ENCODE measurements at places on chromosomes 2 and 18.

- DNase-seq: no peak
- H3K36me3 ChIP-seq: no peaks in the 10 kb centered on the region
- H3K27ac ChIP-seq: peak overlapping the region; percentile 98
- H3K4me3 ChIP-seq: peak overlapping the region; percentile 84
- peaks cover 5% of the 10 kb centered on the region for H3K4me1 ChIP-seq
- H3K27me3 ChIP-seq: no peaks in the 10 kb centered on the region
These were observed 1.3 kb downstream of the PTPN2 start for GRCh38 chr18:12882453-12883371.

DNA sequence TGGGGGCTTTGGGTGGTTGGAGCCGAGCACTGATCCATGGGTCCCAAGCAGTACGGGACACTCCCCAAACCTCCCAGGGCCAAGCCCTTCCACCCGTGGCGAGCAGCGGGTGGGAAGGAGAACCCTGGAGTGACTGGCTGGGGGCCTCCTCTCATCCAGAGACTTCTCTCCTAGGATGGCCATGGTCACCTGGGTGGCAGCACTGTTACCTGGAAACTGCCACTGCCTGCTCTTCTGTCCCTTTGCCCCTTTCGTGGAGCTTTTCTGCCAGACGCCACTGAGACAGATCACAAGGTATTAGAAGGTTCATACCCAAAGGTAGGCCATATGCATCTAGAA is 26.9 kb downstream of the CENPO start:
- H3K36me3 ChIP-seq: peaks cover 5% of the 10 kb centered on the region
- no peak overlapping the region for H3K4me3 ChIP-seq
- DNase-seq: no peak
- no peaks in the 10 kb centered on the region for H3K27me3 ChIP-seq
- no peaks in the 10 kb centered on the region for H3K4me1 ChIP-seq

DNA sequence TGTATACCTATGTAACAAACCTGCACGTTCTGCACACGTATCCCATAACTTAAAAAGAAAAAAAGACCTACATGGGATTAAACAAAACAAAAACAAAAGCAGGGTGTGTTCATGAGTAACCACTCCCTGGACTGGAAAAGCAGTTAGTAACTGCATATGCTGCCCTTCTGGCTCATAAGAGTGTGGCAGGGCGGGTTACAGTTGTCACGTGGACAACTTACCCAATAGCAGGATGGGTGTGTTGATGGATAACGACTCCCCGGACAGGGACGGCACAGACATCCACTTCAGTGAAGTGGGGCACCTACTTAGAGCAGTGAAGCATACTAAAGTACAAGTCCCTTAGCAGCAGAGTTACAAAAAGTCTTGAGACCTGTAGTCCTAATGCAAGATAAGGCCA is 136.7 kb downstream of the CCBE1 start:
- no peaks in the 10 kb centered on the region for H3K36me3 ChIP-seq
- DNase-seq: no peak
- H3K4me3 ChIP-seq: no peak overlapping the region
- H3K27ac ChIP-seq: no peak overlapping the region
- H3K4me1 ChIP-seq: no peaks in the 10 kb centered on the region

- H3K27ac ChIP-seq: no peak overlapping the region
- H3K36me3 ChIP-seq: no peaks in the 10 kb centered on the region
- H3K4me3 ChIP-seq: no peak overlapping the region
- H3K27me3 ChIP-seq: no peaks in the 10 kb centered on the region
- no peak for DNase-seq
- H3K4me1 ChIP-seq: no peaks in the 10 kb centered on the region
These were observed 46.6 kb downstream of the SMAD2 start for GRCh38 chr18:47883771-47884413.

GRCh38 chr2:95346738-95347671 is 49.9 kb downstream of the KCNIP3 start:
- H3K36me3 ChIP-seq: no peaks in the 10 kb centered on the region
- peaks cover 4% of the 10 kb centered on the region for H3K4me1 ChIP-seq
- peak overlapping the region; percentile 77 for H3K4me3 ChIP-seq
- no peak overlapping the region for H3K27ac ChIP-seq

DNA sequence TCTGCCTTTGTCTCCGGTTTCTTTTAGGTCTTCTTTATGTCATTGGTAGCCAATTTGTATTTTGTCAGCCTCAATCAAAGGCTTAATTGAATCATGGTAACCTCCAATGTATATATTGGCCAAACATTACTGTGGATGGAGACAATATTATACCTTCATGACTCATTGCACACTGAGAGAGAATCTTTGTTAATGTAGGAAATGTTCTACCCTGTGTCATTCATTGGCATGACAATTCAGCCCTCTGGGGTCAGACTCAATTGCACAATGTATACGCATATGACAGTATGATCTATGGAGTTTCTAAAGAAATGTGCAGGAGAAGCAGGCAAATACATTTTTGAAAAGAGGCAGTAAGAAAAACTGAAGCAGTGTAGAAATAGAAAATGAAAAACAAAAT is 162.6 kb downstream of the PDE11A start:
- no peaks in the 10 kb centered on the region for H3K27me3 ChIP-seq
- no peak for DNase-seq
- H3K27ac ChIP-seq: no peak overlapping the region
- no peaks in the 10 kb centered on the region for H3K4me1 ChIP-seq
- H3K36me3 ChIP-seq: no peaks in the 10 kb centered on the region

DNA sequence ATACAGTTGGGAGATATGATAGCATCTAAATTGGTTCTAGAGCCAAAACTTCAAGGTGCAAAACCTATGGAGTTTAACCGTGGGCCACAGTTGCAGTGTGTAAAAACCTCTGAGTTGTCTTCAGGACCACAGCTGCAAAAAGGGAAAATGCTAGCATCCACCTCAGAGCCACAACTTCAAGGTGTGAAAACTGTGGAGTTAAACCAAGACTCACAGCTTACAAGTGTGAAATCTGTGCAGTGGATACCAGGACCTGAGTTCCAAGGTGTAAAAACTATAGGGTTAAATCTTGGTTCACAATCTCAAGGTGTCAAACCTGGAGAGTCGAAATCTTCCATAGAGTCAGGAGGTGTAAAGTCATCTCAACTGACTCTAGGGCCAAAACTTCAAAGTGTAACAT is 10.4 kb upstream of the ZNF512 start:
- H3K27ac ChIP-seq: no peak overlapping the region
- H3K27me3 ChIP-seq: no peaks in the 10 kb centered on the region
- no peak for DNase-seq
- H3K4me3 ChIP-seq: no peak overlapping the region
- H3K4me1 ChIP-seq: no peaks in the 10 kb centered on the region
- no peaks in the 10 kb centered on the region for H3K36me3 ChIP-seq

GRCh38 chr2:37885329-37885993 is 39.6 kb upstream of the RMDN2 start:
- no peak for DNase-seq
- no peaks in the 10 kb centered on the region for H3K27me3 ChIP-seq
- H3K4me1 ChIP-seq: no peaks in the 10 kb centered on the region
- H3K27ac ChIP-seq: no peak overlapping the region
- no peaks in the 10 kb centered on the region for H3K36me3 ChIP-seq

DNA sequence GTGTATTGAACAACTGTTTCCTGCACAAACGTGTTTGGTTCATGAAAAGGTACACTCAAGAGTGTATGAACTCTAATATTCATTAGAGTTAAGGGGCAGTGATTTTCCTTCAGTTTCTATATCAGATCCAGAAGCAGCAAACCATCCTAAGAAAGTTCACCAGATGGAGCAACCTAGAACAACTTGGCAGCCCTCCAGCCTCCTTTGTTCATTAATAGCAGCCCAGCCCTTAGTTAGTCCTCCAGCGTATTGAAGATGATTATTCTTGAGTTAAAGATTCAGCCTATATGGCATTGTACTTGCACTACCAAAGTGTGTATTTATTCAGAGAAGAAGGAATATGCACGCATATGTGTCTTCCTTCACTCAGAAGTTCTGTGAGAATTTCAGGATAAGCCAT is 365.5 kb downstream of the SETBP1 start:
- H3K36me3 ChIP-seq: no peaks in the 10 kb centered on the region
- H3K27me3 ChIP-seq: no peaks in the 10 kb centered on the region
- H3K4me3 ChIP-seq: no peak overlapping the region
- H3K4me1 ChIP-seq: peaks cover 13% of the 10 kb centered on the region

DNA sequence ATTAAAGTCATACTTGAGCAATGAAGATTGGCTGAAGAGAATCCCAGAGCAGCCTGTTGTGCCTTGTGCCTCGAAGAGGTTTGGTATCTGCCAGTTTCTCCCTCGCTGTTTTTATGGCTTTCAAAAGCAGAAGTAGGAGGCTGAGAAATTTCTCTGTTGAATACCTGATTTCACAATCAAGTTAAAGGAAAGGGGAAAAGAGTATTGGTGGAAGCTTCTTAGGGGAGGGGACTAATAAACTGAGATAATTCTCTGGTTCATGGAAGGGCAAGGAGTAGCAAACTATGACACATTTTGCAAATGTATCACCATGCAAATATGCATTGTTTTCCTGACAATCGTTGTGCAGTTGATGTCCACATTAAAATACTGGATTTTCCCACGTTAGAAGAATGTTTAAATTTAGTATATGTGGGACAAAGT is at the start of gene IL1B:
Gene IL1B (minus strand): TSS at position 85 of the 423 bp plus-strand sequence. CDS start 550 bp downstream, outside the sequence.
- no peaks in the 10 kb centered on the region for H3K27me3 ChIP-seq
- no peaks in the 10 kb centered on the region for H3K4me1 ChIP-seq
- no peak for DNase-seq
- no peak within 1 kb of the TSS for H3K4me3 ChIP-seq
- H3K27ac ChIP-seq: no peak within 1 kb of the TSS

DNA sequence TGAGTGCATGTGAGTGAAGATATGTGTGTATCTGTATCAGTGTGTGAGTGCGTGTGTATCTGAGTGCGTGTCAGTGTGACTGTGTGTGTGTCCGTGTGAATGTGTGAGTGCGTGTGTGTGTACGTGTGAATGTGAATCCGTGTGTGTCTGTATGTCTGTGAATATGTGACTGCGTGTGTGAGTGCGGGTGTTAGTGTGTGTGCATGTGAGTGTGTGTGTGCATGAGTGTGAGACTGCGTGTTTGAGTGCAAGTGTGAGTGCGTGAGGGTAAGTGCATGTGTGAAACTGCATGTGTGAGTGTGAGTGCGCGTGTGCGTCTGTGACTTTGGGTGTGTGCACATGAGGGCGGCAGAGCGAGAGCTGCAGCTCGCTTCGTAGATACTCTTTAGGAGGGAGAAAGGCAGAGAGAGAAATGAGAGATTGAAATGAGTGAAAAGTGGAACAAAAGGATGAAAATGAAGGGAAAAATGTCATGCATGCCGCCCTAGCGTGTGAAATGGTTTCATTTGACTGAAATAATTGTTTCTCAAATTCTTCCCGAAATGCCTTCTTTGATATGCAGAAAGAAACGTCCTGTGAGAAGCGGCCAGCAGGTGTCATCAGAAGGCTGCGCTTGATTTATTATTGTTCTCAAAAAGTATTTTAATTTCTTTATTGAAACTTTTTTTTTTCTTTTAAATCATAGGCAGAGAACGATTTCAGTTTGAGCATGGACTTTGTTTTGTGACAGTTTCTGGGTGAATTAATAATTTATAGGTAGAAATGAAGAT is 25.6 kb downstream of the ZNF407 start:
- no peak for DNase-seq
- H3K27ac ChIP-seq: no peak overlapping the region
- no peaks in the 10 kb centered on the region for H3K4me1 ChIP-seq

Data from thoracic aorta (tissue), 2 donors.